GOT3 (cell line): ENCODE measurements at places on chromosomes 1 and 21.

GRCh38 chr1:41492341-41492848 lies 7.9 kb upstream of the EDN2 start:
- no peak for DNase-seq

DNA sequence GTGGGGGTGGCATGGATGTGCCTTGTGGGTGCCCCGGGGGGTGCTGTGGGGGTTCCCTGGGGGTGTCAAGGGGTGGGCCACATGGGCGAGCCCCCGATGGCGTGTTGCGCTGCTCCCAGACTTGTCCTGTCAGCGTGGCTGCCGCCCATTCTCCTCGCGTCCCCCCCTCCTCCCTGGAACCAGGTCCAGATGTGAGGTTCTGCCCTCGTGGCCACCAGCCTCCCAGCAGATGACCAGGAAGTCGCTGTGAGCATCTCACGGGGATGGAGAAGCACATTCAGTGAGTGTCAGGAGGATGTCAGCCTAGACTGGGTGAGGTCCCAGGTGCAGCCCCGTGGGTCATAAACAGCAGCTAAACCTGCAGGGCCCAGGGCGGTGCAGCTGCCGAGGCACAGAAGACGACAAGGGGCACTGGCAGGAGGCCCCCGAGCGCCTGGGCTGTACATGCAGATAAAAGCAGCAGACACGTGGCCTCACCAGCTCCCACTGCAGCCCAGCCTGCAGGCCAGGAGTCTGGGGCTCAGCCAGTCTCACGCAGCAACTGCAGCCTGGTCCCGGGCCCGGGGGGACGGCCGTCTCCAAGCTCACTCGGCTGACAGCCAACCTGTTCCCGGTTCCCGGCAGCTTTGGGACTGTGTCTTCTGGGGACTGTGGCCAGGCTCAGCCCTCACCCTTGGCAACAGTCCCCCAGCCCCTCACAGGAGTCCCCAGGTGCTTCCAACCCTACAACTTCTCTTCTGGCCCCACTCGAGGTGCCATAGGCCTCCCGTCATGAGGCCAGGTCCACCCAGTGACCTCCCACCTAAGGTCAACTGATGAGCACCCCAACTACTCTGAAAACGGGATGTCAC lies 17.5 kb upstream of the COL6A2 start:
- DNase-seq: no peak

GRCh38 chr1:156703741-156704140 lies 1.6 kb downstream of the CRABP2 start:
- DNase-seq: no peak

DNA sequence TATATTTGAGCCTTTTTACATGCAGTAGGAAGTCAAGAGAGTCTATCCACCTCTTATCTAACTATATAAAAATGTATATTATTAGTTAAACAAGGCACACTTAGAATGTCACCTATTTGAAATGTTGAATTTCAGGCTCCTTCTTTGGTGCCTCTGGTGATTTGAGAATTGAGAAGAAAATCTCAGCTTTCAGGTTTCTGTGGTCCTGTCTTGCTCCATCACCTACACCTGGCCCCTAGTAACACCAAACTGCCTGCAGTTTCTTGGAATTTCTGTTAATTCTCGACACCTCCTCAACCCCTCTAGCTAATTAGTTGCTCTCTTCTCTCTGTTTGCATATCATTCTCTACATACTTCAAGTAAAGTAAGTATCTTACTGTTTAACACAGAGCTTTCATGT lies 54.9 kb upstream of the WNT2B start:
- DNase-seq: no peak

GRCh38 chr1:952201-952600 lies 6.9 kb downstream of the NOC2L start:
- DNase-seq: no peak

- no peak for DNase-seq
Observed at GRCh38 chr1:211715971-211716370, 40.5 kb upstream of the NEK2 start.

- DNase-seq: no peak
Observed at GRCh38 chr1:23400324-23401114, 24.0 kb downstream of the TCEA3 start.

DNA sequence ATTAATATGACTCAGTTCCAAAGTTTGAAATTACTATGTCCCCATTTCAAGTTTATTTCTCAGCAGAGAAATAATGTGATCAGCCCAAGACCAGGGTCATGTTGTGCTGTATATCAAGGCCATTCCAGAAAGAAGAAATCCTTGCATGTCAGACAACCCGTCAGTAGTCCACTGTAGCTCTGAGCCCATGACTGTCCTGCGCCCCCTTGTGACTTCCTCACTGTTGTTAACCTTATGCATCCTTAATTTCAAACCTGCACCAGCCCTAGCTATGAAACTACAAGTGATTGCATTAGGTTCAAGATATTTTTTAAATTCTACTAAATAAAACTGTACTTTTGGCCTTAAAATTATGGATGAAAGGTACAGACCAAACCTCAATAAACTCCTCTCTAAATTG lies 133.0 kb downstream of the LRRC7 start:
- DNase-seq: no peak

DNA sequence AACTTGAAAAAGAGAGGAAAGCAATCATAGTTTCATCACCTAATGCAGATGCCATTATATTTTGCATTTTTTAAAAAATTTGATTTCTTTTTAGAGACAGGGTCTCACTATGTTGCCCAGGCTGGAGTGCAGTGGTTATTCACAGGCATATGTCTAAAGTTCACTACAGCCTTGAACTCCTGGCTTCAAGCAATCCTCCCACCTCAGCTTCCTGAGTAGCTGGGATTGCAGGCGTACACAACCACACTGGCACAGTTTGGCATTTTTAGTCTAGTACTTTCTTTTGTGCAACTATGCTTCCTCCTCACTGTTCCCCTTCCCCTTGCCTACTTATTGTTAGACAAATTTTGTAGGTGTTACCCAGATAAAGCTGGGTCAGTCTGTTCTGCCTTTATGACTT lies 18.0 kb downstream of the RHOU start:
- no peak for DNase-seq

DNA sequence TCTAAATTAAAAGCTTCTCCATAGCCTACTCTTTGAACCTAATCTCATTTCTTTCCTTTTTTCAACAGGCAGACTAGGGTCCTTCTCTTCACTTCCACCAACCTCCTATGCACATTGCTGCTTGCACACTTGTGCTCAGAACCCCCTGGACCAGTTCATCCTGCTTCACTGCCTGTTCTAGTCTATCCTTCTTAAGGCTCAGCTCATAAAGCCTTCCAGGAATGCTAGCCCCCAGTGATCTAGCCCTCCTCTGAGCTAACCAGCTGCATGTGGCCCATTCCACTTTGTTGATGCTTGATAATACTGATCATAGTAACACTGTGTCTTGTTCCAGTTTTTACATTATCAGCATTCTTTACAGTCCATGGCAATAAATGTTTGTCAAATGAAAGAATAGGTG lies 22.9 kb upstream of the PHGDH start:
- no peak for DNase-seq

DNA sequence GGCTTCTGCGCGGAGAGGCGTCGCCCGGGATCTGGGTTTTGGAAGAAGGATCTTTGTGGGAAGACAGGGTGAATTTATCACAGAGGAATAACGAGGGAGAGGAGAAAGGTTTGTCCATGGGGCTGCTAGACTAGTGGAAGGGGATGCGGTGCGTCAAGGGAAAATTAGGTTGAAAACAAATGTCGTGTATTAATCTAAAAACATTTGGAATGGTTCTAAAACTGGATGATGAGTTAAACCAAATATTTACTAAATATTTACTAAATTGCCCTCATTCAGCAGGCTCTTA lies 647 bp downstream of the RO60 start:
- no peak for DNase-seq

GRCh38 chr1:3369446-3370076 lies 84.9 kb upstream of the ARHGEF16 start:
- DNase-seq: peak; percentile 53

GRCh38 chr1:211630236-211631081 lies 45.0 kb downstream of the NEK2 start:
- no peak for DNase-seq

DNA sequence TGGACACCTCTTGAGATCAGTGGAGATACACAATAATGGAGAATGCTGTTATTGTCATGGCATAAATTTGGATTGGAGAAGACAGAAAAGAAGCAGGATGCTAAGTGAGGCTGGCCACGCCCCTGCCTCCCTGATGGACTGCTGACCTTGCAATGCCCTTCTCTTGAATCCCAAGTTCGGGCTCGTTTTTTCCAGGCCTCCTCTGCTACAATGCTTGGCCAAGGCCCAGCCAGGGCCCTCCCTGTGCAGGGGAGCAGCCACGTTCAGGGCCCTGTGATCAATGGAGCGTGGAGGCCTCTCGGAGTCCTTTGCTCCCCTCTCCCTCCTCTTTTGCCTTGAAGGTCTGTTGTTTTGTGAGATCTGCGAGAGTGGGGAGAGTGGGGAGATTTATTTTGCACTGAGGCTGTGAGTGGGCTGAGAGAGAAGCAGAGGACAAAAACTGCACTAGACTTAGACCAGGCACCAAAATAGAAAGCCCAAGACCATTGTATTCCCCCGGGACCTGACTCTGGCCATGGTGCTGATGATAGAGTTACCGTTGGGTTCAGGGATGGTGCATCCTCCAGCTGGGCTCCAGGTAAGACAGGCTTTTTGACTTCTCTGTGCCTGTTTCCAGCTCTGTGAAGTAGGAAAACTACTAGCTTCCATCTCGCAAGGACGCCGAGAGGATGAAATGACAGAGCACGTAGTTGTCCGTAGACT lies 268.6 kb downstream of the KAZN start:
- DNase-seq: no peak

DNA sequence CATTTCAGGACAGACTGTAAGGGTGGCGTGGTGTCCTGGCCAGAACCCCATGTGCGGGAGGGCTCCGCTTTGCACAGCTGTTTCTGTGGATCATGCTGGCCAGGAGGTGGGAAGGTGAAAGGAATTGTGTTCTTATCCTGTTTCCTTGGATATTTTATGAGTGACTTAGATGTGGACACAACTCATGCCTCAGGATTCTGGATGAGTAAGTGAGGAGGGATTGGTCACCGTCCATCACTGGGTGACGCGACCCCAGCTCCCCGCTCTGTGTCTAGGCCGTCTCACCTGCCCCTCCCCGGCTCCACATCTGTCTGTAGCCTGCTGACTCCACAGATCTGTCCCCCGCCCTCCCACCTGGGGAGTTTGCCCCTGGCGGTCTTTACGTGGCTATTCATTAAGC lies 48.8 kb downstream of the PIK3CD start:
- DNase-seq: no peak

- DNase-seq: no peak
Observed at GRCh38 chr1:245411245-245412036, 256.7 kb downstream of the KIF26B start.

DNA sequence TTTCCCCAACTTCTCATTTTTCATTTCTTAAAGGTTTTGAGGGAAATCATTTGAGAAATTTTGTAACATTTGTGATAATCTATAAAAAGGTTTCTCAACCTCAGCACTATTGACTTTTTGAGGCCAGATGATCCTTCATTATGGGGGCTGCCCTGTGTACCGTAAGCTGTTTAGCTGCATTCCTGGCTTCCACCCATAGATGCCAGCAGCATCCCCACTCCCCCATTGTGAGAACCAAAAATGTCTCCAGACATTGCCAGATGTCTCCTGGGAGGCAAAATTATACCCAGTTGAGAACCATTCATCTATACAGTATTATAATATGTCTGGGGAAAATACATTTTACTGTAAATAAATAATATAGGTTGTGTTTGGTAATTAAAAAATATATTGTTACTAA lies 146.0 kb downstream of the PBX1 start:
- DNase-seq: no peak

DNA sequence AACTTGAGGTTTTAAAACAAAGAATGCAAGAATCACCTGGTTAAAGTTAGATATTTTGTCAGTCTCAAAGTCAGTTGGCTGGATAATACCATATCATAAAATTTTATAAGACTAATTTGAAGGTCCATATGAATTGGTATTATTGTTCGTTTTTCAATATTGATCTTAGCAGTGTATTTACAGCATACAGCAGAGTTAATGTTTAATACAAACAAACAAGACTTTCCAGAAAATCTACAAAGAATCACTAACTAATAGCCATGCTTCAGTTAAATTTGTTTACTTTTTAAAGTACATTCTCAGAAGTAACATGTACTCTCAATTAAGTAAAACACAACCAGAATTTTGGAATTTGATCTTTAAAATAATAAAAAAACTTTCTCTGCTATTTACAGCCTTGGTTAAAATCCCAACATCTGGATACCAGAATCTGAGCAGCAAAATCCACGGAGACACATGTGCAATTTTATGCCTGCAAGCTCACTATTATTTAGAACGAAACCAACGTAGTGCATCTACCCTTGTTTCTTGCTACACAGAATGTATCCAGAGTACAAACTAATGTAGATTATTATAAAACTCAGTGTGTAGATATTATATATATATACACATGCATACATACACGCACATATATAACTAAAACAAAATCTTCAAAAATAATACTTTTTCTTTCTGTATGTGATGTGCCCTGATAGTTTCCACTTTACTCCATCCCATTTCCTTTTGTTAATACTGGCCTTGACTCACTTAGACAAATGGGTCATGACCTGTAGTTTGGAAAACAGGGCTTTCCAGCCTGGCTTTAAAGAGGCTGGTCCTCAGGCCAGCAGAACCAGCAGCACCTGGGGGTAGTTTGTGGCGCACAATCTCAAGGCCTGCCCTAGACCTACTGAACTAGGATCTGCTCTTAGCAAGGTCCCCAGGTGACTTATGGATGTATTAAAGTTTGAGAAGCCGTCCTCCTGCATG lies 63.6 kb upstream of the ERG start:
- no peak for DNase-seq

DNA sequence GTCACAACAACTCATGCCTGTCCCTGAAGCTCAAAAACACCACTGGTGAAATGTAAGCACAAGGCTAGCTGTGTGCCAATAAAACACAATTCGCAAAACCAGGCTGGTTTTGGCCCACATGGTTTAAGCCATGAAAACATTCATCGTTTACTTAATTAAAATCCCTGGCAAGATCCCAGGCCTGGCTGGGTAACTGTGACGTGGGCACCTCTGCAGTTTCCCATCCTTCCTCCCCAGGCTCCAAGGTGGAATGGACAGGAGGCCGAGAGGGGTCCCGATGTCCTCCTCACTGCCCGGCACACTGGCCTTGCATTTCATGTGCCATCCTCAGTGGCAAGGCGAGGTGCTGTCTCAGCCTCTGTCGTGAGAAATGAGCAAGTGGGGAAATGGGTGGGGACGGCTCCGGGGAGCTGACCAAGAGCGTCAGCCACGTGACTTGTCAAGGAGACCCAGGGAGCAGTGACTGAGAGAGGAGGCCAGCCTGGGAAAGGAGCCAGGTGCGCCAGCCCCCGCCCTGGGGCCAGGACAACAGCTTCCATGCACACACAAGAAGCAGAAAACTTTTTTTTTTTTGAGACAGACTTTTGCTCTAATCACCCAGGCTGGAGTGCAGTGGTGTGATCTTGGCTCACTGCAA lies 153.1 kb upstream of the RAB4A start:
- DNase-seq: peak; percentile 77

DNA sequence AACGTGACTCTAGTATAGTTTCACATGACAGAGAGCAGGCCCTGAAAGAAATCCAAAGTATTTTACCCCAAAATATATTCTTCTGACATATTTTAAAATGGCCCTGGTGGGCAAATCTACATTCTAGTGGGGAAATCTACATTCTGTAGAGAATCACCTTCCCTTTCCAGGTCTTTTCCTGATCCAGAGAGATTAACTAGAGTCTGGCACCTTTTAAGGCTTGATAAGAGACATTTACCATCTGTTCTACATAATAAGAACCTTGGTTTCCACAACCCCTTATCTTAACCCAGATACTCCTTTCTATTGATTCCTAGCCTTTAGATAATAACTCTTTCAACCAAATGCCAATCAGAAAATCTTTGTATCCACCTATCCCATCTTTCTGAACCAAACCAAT lies 17.0 kb upstream of the L1TD1 start:
- DNase-seq: no peak

- no peak for DNase-seq
Observed at GRCh38 chr1:145858238-145858900, 512 bp downstream of the PIAS3 start.
